ENCODE measurements at places on chromosomes 5 and 9.
A peak's percentile ranks its signal among the peaks of the same experiment; 100 is the strongest.

DNA sequence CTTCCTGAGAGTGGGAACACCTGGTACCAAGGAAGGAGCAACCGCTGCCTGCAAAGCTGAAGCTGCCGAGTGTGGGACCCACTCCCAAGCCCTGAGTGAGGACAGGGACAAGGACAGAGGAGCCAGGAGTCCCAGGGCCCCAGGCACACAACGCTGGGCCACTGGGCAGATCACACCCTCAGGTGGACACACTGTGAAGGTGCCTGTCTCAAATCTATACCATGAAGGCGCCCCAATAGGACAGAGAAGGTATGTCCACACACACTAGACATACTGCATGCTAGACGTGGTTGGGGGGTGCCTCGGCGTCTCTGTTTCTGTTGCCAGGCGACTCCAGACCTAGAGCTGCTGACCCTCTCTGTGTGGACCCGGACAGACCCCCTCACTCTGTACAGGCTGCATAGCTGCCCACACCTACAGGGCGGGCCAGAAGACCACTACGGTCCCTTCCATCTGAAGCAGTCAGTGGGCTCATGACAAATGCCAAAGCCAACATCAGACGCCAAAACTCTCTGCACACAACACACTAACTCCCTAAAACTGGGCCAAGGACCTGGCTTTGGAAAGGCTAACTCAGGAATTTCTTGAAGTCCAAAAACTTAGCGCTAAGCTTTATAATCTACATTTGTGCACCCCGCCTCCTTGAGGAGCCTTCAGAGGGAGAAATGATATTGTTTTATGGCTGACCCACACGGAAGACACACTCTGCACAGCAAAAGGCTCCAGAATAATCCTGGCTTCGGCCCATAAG lies 60.7 kb downstream of the ROR2 start:
- DNase-seq = peak; percentile 50

GRCh38 chr9:108813951-108814601 lies 41.7 kb downstream of the ACTL7B start:
- no peak for DNase-seq

- DNase-seq = peak; percentile 83
Measured at GRCh38 chr5:132065351-132065937, 5.0 kb downstream of the IL3 start.

- DNase-seq = no peak
Measured at GRCh38 chr9:14179449-14179848, 134.5 kb downstream of the NFIB start.

GRCh38 chr5:158422653-158423515 lies 563.9 kb upstream of the CLINT1 start:
- DNase-seq = no peak

- DNase-seq = no peak
Measured at GRCh38 chr5:6868575-6869215, 155.5 kb downstream of the TENT4A start.

GRCh38 chr5:111744455-111744854 lies 12.5 kb downstream of the NREP start:
- DNase-seq = no peak

DNA sequence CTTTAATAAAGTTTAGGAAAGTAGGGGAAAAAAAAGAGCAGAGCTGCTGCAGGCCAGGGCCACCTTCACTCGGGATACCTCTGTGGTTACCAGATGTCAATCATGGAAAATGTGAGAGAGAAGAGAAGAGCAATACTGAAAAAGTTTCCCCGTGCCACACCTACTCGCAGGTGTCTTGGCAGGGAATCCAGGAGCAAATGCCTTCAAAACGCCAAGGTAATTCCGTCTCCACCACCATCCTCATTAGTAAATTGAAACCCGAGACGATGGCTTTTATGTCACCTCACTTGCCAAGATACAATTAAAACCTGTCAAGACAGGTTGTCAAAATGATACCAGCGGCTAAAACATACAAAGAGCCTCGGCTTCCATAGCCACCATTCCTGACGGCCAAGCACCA lies 49.7 kb downstream of the FAM81B start:
- no peak for DNase-seq

DNA sequence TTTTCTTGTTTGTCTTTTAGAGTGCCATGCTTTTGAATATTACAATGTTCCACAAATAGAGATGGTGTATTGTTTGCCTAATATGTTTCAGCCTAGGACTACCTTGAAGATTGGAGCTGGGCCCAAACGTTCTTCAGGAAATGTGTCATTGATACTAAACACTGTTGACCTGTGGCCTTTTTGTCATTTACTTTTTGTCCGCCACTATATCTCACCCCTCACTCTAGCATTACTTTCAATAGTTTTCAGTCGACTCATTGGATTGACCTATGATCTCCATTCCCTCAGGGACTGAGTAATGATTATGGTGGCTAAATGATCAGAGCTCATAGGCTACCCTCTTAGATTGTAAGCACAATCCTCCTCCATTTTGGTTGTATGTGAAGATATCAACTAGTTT lies 115.8 kb downstream of the NUDT12 start:
- DNase-seq = no peak

GRCh38 chr9:95001720-95002119 lies 275.2 kb downstream of the AOPEP start:
- no peak for DNase-seq

DNA sequence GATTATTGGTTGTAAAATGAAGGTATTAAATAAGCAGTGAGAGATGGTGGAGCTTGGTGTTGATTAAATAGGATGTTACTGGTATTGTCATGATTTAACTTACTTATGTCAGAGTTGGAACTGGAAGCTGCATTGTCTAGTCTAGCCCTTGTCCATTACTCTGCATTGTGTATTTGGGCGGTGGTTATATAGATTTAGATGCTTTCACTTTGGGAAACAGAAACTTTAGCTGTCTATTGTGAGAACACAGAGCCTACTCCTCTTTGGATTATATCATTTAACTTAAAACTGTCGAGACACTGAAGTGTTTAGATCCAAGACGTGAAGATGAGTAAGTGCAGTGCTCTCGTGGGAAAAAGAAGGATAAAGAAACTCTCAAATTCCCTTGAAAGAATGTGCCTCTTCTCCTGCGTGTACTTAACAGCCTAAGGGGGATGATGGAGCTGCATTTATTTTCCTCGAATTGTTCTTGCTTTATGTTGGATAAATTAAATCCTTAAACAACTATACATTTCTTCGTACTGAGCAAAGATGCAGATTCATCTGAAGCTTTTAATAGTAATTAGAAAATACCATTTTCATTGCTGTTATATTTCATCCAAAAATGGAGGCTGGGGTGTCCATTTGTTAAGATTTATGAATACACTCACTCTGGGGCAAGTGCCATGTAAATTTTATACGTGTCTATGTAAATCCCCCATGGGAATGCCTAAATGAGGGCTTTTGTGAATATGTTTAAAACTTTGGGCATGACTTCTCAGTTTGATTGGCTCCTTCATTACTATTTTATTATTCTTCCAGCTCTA lies 21.6 kb downstream of the FBXL7 start:
- no peak for DNase-seq

- DNase-seq = no peak
Measured at GRCh38 chr9:136156209-136157120, 37.8 kb upstream of the TMEM250 start.

- no peak for DNase-seq
Measured at GRCh38 chr5:160231783-160232342, 2.6 kb downstream of the FABP6 start.

- peak; percentile 89 for DNase-seq
Measured at GRCh38 chr9:133945314-133945975, 46.7 kb downstream of the VAV2 start.

GRCh38 chr5:42057254-42057690 lies 132.2 kb downstream of the FBXO4 start:
- DNase-seq = peak; percentile 56

GRCh38 chr5:152673601-152674000 lies 268.5 kb upstream of the NMUR2 start:
- DNase-seq = no peak

- DNase-seq = no peak
Measured at GRCh38 chr9:124313940-124314339, 56.2 kb downstream of the NEK6 start.

GRCh38 chr5:131496400-131496713 lies 138.7 kb downstream of the RAPGEF6 start:
- no peak for DNase-seq

- no peak for DNase-seq
Measured at GRCh38 chr5:97778451-97778850, 595.4 kb upstream of the RIOK2 start.

- DNase-seq = no peak
Measured at GRCh38 chr9:107154291-107154690, 128.8 kb upstream of the RAD23B start.

- DNase-seq = no peak
Measured at GRCh38 chr5:154090656-154091055, 51.9 kb downstream of the MFAP3 start.

DNA sequence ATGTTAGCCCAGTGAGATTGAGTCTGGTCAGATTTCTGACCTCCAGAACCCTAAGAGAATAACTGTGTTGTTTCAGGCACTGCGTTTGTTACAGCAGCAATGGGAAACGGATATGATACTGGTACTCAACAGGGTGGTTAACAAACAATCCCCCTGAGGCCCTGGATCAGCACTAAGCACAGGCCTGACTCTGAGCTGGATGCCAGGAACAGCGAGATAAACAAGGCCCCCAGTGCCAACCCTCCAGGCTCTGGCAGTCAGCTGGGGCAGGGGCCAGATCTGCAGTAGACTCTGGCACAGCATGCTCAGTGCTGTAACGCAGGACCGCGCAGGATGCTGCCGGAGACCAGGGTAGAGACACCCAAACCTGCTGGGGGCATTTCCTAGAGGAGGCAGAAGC lies 22.1 kb downstream of the CPLX2 start:
- DNase-seq = no peak

GRCh38 chr9:119284118-119284517 lies 85.1 kb downstream of the BRINP1 start:
- DNase-seq = no peak

DNA sequence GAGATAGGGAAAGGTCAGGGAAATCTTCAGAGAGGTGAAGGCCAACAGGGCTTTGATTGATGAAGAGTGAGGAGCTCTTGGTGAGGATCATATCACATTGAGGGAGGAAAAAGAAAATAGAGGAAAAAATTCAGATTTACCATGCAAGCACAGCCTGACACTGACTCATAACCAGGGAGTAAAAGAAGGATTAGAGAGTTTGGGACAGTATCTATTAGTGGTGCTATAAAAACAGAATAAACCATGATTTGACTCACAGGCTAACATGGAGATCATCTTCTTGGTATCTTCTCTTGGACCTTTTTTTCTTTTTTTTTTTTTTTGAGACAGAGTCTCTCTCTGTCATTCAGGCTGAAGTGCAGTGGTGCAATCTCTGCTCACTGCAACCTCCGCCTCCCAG lies 44.4 kb downstream of the MUSK start:
- DNase-seq = no peak

GRCh38 chr5:129670957-129671500 lies 76.9 kb upstream of the MINAR2 start:
- DNase-seq = no peak

DNA sequence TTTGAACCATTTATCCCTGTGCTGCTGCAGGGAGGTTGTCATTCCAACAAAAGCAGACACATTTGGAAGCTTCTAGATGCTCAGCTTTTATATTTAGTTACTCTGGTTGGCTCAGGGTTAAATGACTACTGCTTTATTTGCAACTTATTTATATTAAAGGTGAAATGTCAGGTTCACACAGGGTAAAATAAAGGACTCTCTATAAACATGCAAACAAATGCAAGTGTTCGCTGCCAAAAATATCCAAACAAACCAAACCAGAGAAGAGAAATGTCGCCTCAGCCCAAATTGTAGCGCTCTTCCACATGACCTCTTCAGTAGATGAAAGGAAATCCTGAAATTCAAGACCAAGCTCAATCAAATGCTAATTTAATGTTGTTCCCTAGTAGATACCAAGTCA lies 57.0 kb upstream of the LIFR start:
- no peak for DNase-seq

- DNase-seq = no peak
Measured at GRCh38 chr5:91490316-91490715, 107.2 kb upstream of the ARRDC3 start.

GRCh38 chr5:620152-620551 lies 8.0 kb downstream of the CEP72 start:
- peak; percentile 47 for DNase-seq

- no peak for DNase-seq
Measured at GRCh38 chr9:121283856-121284732, 16.1 kb downstream of the GSN start.

- DNase-seq = no peak
Measured at GRCh38 chr5:16690243-16690852, 73.6 kb upstream of the RETREG1 start.

GRCh38 chr9:68417762-68418161 lies 61.4 kb downstream of the PGM5 start:
- no peak for DNase-seq

- DNase-seq = no peak
Measured at GRCh38 chr5:171450423-171451331, 31.2 kb downstream of the FGF18 start.

DNA sequence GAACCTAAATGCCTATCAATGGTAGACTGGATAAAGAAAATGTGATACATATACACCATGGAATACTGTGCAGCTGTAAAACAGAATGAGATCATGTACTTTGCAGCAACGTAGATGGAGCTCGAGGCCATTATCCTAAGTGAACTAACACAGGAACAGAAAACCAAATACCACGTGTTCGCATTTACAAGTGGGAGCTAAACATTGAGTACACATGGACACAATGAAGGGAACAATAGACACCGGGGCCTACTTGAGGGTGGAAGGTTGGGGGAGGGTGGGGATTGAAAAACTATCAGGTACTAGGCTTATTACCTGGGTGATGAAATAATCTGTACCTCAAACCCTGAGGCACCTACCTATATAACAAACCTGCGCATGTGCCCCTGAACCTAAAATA lies 22.4 kb upstream of the DEPDC1B start:
- no peak for DNase-seq

- no peak for DNase-seq
Measured at GRCh38 chr5:123178683-123179082, 89.6 kb downstream of the PRDM6 start.

GRCh38 chr9:23555851-23556250 lies 270.2 kb downstream of the ELAVL2 start:
- no peak for DNase-seq

DNA sequence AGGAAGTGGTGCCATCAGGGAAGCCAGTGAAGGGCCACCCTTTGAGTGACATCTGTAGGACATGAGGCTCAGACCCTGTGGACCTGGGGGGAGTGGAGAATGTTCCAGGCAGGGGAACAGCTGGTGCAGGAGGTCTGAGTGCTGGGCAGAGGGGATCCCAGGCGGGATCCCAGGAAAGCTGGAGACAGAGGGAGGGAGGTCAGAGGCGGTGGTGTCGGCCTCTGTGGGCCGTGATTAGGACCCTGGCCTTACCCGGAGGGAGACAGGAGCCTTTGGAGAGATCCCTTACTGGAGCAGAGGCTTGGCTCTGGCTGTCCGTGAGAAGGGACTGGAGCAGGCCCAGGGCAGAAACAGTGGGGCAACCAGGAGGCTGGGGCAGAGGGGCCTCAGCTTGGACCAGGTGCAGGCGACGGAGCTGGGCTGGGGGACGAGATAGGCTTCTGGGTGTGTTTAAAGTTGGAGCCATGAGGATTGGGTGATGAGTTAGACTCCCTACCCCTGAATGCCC lies 12.1 kb upstream of the GRHPR start:
- peak; percentile 69 for DNase-seq

- no peak for DNase-seq
Measured at GRCh38 chr9:73215249-73215648, 63.6 kb downstream of the ANXA1 start.

Measured in spleen (tissue), 13 donors.